ENCODE measurements at places on chromosomes 2 and 18.
A peak's percentile ranks its signal among the peaks of the same experiment; 100 is the strongest.

GRCh38 chr2:233000886-233001750 lies 11.9 kb downstream of the NGEF start:
- no peak for DNase-seq

DNA sequence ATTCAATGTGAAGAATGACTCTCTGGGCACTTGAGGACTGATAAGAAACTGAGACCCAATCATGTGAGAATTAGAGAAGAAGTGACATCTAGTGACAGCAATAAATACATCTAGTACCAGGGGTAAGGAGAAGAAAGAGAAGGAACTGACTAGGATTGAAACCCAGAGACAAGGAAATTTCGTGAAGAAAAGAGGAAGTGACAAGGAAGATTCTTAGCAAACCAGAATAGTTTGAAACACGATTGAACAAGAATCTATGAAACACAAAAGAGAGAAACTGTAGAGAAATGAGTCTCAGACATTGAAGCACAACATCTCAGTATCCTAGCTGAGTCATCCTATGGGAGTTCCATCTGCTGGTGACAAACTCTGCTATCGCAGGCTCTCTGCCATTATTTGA lies 571.9 kb upstream of the PKDCC start:
- no peak for DNase-seq

DNA sequence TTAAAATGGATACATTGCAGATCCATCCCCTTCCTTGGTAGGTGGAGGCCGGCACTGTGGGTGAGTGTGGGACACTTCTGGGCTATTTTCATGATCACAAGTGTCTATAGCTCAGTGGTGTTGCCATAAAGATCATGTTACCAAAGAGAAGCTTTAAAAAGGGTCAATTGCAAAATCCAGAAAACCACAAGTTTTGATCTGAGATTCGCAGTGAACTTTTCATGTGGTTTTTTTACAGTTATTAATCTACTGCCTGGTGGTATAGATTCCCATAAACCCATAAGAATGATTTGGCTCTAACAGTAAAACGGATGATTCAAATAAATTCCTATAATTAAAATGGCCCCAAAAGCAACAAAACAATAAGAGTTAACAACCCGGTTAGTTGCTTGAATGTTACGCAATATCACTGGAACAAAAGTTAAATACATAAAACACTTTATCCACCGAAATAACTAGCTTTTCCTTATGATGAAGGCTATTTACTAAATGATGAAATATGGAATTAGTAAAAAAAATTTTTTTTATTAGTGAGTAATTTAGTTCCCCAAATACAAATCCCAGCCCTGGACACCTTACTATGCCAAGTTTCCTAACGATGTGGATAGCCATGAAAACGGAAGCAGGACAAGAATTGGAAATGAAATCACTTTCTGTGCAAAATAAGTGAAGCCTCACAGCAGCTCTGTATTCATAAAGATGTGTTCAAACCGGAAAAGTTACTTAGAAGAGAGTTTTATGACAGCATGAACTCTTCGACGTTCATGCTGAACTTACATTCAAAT lies 95.6 kb upstream of the THOC1 start:
- DNase-seq: no peak

DNA sequence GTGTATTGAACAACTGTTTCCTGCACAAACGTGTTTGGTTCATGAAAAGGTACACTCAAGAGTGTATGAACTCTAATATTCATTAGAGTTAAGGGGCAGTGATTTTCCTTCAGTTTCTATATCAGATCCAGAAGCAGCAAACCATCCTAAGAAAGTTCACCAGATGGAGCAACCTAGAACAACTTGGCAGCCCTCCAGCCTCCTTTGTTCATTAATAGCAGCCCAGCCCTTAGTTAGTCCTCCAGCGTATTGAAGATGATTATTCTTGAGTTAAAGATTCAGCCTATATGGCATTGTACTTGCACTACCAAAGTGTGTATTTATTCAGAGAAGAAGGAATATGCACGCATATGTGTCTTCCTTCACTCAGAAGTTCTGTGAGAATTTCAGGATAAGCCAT lies 365.5 kb downstream of the SETBP1 start:
- no peak for DNase-seq

- no peak for DNase-seq
These were observed 43.5 kb downstream of the CYP27C1 start for GRCh38 chr2:127176371-127177311.

- no peak for DNase-seq
These were observed 34.7 kb downstream of the ICOS start for GRCh38 chr2:203971251-203971650.

GRCh38 chr2:38462121-38462661 lies 85.1 kb upstream of the ATL2 start:
- DNase-seq: peak; percentile 45

DNA sequence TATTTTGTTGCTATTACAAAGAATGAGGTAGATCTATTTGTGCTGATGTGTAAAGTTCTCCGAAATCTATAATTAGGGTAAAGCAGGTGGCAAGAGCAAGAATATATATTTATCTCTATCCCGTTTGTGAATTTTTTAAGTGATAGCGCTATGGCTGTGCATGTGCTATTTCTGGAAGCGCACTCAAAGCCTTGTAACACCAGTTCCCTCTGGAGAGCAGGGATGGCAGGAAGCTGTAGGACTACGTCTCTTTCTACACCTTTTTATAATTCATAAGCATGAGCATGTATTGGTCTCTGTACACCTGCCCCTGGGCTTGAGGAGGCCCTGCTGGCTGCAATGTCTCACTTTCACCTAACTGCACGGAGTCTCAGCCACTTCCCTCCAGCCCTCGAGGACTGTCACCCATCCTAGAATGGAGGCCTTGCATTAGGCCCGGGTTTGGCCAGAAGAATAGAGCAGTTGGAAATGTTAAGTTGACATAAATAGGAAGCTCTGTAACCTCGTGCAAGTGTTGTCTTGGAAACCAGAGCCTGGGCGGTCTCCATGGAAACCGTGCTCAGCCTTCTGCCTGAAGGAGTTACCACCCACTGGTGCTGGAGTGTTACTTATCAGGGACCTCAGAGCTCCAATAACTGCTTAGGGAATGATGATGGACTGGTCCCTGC lies 20.9 kb downstream of the ITM2C start:
- no peak for DNase-seq

GRCh38 chr2:204108330-204108751 lies 171.8 kb downstream of the ICOS start:
- DNase-seq: no peak

- no peak for DNase-seq
These were observed 17.5 kb upstream of the FAHD2A start for GRCh38 chr2:95384854-95385569.

DNA sequence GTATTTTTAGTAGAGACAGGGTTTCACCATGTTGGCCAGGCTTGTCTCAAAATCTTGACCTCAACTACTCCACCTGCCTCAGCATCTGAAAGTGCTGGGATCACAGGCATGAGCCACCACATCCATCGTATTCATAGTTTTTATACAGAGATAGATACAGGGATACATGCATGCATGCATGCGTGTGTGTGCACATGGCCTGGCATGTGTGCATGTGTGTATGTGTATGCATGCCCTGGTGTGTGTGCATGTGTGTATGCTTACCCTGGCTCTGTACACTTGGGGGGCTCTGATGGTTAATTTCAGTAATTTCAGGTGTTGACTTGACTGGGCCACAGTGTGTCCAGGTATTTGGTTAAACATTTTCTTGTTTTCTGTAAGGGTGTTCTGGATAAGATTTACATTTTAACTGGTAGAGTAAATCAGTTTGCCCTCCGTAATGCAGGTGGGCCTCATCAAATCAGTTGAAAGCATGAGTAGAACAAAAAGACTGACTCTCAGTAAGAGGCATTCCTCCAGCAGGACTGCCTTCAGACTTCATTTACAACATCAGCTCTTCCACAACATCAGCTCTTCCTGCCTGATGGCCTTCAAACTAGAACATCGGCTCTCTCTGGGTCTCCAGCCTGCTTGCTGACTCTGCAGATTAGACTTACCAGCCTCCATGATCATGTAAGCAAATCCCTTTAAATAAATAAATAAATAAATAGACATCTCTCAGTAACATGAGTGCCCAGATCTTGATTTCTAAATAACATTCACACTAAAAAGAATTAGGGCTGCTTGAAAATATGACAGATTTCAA lies 30.8 kb downstream of the SESTD1 start:
- DNase-seq: no peak

- DNase-seq: no peak
These were observed 92.0 kb upstream of the GULP1 start for GRCh38 chr2:188199716-188200128.

- no peak for DNase-seq
These were observed 81.0 kb upstream of the STK39 start for GRCh38 chr2:168328421-168328820.

GRCh38 chr2:8659092-8659734 lies 22.6 kb upstream of the ID2 start:
- DNase-seq: no peak

DNA sequence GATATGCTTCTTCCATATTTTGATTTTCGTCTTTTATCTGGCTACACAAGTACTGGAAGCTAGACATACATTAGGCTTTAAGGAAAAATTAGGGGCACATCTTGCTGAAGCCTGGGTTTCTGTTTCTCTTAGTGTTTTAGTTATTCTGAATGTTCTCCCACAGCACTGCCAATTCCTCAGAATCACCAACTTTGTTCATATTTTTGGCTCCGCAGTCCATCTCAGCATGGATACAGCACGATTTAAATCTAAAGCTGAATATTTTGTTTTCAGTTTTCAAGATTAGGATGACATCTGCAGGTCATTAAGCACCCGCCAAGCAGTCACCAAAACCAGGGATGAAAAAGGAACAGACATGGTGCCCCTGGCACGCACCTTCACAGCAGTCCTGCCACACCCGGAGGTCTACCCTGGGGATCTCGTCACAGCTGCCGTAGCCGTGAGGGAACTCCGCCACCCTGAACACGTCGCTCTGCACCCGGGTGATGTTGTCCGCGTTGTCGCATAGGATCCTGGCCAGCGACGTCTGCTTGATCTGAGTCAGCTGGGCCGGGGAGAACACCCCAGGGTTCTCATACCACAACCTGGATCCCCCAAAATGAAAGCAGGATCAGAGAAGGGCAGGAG lies 101.2 kb downstream of the PXDN start:
- no peak for DNase-seq

DNA sequence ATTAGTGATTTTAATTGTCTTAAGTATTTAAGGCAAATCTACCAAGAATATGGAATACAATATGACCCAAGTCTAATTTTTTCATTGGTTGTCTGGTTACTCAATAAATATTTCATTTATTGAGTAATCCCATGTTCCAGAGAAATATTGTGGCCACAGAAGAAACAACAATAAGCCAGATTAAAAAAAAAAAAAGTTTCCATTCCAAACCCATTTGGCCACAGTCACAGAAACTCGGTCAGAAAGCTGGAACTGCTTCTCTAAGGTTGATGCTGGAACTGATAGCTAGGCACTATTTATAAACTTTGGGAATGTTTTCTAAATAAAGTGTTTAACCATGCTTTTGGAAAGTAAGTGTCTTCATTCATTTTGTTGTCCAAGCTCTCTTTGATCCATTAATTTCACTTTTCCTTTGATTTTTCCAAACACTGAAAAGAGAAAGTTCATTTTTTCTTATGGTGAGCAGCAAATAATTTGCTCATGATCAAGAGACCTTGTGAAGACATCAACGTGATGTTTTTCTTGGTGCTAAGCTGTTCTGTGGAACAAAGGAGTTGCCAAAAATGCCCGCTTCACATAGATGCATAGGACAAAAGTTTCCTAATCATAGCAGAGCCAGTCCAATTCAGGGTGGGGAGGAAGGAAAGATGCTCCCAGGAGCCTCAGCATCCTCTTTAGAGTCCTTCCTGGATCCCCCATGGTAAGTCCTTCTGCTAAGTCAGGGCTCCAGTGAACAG lies 72.1 kb upstream of the CCBE1 start:
- DNase-seq: no peak

DNA sequence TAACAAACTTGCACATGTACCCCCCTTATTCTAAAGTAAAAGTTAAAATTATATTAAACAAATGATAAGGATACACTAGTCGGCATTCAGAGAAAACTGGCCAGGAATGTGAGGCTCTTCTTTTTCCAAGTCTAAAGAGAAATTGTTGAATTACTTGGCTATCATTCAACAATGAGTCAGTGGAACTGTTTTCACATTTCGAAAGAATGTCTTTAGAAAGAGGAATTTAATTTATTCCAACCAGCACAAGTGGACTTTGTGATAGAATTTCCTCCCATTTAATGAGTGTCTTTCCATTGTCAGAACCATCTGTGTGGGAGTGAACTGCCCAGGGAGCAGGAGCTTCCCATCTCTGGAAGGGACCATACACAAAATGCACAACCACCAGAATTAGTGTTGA lies 792.2 kb downstream of the EPHA4 start:
- no peak for DNase-seq

DNA sequence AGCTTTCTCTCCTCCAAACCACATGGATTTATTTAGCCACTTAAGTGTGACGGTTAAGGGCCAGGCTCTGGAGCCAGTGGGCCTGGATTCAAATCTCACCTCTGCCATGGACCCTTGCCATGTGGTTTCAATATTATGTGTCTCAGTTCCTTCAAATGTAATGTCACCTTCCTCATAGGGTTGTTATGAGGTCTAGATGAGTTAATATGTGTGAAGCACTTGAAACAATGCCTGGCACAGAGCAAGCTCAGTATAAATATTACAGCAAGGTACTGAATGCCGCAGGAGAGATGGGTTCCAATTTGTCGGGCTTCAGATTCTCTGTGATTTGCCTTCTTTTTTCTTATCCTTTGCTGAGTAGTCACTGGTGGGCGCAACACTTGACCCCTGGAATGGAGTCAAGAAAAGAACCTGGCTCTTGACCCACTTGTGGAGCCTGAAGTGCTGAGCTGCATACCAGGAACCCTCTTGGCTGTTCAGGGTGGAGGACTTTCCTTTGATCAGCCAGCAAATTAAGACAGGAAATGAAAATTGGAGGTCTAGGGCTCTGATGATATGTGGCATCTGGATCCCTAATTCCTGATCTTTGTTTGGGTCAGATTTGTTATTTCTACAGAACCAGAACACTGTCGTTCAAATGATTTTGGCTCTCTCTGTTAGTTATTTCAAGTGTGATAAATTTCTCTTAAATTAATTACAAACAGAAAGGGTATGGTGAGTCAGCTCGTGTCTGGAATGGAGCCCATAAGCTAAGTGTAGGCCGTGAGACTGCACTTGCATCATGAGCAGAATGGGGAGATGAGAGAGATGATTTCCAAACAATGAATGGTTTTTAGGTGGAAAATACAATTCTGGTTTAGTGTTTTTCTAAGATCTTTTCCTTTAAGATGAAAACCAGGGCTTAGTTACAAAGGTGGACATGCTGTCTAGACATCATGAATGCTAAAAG lies 293.0 kb downstream of the KCNS3 start:
- DNase-seq: no peak

DNA sequence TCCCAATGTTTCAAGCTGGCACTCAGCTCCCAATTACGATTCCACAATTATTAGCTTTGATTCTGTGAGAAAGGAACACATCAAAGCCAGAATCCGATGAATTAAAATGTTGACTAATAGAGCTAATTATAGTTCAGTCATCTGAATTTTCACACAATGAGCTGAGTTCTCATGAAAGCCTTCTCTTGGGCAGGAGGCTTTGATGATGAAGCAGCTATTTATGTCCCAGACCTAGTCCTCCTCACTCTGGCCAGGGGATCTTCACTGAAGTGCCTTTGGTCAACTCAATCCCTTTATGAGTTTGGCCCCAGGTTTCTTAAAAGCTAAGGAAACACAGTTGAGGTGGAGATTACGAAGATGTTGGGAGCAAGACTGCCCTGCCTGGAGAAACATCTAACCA lies 74.7 kb upstream of the PPM1B start:
- no peak for DNase-seq
